ENCODE measurements at places on chromosomes 5 and 9.

DNA sequence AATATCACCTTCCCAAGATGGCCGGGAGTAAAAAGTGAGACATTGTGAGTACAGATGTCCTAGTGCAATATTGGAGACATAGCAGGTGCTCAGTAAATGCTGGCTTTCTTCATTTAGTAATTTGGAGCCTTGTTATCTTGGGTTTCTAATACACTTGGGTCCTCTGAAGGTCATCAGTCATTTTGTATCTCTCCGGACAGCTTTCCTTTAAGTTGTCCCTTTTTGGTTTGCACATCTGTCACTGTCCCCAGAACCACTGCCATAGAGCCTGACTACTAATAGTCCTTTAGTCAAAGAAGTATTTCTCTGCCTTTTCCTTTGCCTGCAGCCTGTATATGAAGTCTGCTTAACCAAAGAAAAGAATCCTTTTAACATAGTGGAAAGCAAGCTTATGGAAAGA lies 7.8 kb upstream of the ANGPTL2 start:
- no peak for DNase-seq

DNA sequence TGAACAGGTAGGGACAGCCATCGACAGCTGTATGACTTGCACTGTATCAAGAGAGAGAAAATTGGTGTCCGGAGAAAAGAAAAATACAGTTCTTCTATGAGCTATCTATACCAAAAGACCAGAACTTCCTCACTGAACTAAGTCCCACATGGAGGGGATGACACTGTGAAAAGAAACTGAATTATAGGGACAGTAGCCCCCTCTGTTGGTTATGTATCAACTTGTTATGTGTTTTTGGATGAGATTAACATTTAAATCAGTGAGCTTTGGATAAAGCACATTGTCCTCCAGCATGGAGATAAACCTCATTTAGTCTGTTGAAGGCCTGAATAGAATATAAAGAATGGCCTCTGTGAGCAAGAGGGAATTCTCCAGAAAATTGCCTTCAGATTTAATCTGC lies 176.6 kb upstream of the SH3GL2 start:
- DNase-seq: no peak

DNA sequence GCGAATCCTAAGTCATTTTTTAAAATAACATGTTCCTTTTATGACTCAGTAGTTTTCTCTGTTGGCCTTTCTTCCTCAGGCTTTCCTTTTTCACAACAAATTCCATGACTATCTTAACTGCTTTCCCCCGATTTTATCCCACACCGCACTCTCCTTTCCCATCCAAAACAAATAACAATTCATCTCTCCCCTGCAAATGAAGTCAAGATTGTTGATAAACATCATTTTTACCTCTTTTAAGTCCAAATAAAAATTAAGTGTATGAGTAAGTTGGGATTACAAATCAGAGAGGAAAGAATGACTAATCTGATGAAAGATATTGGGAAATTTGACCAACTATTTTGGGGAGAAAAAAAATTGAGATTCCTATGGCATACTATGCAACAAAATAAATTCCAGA lies 47.3 kb downstream of the SEC61B start:
- DNase-seq: no peak

- DNase-seq: no peak
These were observed 12.0 kb downstream of the INIP start for GRCh38 chr9:112705768-112706427.

DNA sequence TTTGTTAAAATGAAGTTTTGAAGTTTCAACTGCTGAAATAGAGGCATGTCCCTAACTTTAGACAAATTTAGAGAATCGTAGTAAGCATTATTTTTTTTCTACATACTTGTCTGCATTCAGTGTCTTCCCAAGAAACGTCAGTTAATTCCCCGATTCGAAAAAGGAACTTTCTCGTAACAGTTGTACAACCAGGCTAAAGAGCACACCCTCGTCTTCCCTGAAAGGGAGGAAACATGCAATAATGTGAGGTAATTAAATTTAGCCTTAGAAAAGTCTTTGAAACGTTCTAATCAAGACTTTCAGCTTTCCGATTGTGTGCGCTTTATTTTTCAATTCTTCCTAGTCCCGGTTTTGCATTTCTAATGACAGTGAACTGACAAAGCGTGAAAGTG lies 374 bp upstream of the SLC1A3 start:
- no peak for DNase-seq

GRCh38 chr5:44835693-44836092 lies 26.9 kb downstream of the MRPS30 start:
- DNase-seq: no peak

DNA sequence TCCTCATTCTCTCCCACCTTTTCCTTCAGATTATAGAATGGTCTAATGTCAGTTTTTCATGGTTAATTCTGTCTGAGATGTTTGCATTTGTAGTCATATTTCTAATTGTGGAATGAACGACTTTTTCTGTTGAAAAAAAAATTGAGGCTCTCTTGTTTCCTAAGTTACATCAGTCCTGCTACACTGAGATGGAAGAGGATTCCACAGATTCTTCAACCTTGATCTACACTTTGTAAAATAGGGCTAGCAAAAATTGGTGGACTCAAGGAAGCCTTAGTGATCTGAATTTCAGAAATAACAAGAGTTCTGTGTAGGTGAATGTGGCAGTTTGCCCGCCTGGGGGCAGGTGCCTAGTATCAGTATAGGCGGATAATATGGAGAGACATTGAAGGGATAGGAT lies 51.9 kb downstream of the ERBIN start:
- DNase-seq: no peak

DNA sequence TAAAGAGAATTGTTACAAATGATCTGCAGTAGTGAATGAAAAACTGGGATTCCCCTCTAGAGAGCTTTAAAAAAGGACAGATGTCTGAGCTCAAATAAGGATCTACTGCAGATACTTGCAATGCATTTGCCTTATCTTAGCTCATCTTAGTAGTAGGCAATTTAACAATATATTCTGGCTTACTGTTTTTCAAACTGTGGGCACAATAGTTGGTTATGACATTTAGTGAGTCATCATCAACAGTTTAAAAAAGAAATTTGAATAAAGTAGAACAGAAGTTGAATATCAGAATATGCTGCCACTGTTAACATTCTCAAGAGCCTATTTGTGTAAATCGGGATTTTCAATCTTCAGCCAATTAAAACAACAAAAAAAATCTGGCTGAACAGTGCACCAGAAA lies 6.7 kb upstream of the CAST start:
- DNase-seq: no peak

GRCh38 chr5:174409971-174410370 lies 314.4 kb upstream of the MSX2 start:
- no peak for DNase-seq

DNA sequence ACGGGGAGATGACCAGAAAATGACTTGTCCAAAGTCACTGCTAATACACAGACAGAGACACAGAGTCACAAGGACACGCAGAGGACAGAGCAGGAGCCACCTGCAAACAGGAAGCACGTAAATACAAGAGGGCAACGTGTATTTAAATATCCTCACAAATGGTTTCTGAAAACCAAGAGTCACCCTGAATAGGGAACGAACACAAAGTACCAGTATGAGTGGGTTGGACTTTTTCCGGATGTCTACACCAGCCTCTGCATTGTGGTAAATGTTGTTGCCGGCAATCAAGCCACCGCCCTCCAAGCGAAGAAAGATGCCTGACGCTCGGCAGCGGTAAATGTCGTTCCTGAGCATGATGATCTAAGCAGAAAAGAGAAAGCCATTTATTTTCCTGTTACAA lies 44.5 kb downstream of the FBXO10 start:
- DNase-seq: peak; percentile 62

DNA sequence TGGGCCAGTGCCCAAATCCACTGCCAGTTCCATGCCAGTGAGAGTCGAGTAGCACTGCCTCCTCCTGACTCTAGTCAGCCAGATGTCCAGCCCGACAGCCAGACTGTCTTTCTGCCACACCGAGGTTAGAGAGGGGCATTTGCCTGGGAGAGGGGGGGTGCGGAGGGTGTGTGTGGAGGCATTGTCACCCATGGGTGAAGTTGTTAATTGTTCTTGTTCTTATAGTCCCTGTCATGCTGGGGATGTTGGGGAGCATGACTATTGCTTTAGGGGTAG lies 1.1 kb downstream of the RGP1 start:
- no peak for DNase-seq

DNA sequence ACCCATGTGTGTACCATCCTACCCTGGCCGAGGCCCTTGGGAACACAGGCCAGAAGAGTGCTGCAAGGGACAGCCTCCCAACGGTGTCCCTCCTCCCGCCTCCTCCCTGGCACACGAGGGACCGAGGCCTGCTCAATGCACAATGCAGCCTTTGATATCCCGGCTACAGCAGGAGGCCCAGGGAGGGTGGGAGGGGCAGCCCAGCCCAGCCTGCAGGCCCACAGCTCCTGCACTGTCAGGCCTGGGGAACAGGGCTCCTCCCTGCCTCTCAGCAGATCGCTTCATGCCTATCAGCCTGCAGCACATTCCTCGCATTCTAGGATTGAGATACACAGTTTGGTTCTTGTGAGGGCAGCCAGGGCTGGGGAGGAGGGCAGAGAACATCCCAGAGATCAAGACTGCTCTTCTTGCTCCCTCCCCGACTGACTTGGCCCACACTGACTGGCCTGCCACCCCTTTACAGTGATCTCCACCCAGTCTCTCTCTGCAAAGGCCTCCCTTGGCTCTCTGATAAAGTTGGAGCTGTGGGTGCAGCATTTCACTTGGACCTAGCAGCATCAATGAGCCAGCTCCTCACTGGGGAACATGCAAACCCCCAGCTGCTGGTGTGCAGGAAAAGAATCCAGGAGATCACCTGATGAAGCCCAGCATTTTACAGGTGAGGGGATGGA lies at the start of gene SH3TC2:
TSS of gene SH3TC2 (minus strand) at position 46 of the 671 bp plus-strand sequence. CDS start at position 6, 40 bp downstream.
- DNase-seq: no peak

- DNase-seq: no peak
These were observed 332.9 kb upstream of the CCNG1 start for GRCh38 chr5:163104464-163104863.

GRCh38 chr9:96241391-96241809 lies 60.6 kb downstream of the HSD17B3 start:
- peak; percentile 47 for DNase-seq

GRCh38 chr5:154712518-154713437 lies 42.4 kb upstream of the LARP1 start:
- no peak for DNase-seq

- no peak for DNase-seq
These were observed 42.6 kb downstream of the GCNT4 start for GRCh38 chr5:75009556-75010345.

- DNase-seq: no peak
These were observed 140.9 kb upstream of the TLX3 start for GRCh38 chr5:171168171-171168570.

DNA sequence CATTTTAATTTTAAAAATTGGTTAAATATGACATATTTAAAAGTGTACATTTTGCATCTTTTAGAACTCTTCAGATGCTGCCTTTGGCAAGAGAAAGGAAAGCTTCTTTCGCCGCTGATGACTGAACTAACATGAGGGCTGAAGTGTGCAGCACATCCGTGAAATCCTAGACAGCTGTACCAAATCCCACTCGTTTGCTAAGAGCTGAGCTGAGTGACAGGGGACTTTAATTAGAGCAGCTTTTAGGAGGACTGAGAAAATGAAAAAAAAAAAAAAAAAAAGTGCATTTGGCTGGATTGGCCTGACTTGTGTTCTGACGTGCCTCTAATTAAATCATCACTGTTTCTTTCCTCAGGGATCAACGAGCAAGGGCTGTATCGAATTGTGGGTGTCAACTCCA lies 271.3 kb downstream of the ARHGAP26 start:
- no peak for DNase-seq

Measured in stimulated activated naive CD4-positive, alpha-beta T cell treated with Interleukin-2 at 50 U/mL for 16 hours (primary cell).